Stimulated activated naive B cell treated with anti-CD40 and anti-IgM and Interleukin-4, amounts not matched to agents 10 μg/mL and 1 μg/mL and 100 μg/mL, for 72 hours (primary cell): ENCODE measurements at places on chromosomes 3 and 15.

DNA sequence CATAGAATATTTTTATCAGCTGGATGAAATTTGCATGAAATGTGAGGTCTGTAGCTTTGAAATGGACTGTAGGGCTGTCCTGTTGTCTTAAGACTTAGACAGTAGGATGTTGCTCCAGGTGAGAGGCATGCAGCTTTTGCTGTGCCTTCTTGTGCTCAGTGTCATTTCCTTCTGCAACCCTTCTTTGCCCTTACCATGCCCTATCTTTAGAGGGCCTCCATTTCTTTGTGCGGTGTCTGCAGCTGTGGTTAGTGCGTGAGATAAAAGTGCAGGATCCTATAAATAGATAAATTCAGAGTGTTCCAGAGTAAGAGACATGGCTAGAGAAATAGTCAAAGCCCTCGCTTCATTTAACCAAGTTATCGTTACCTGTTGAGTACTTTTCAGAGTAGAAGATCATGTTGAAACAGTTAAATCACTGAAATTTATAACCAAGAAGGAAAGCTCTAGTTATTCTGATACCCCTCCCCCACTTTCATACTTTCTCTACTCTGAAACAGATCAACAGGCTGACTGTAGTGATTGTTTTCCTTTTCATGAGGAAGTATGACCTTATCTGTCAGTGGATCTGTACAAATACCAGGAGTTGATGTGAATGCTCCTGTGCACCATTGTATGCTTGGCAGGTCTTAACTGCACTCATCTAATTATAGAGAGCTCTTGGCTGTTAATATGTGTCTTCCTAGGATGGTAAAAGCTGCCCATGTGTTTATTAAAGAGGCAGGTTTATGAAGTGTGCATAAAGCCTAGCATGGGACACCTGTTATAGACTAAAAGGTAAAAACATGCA is 18.2 kb downstream of the EIF3J start:
- DNase-seq: no peak

- DNase-seq: no peak
Measured at GRCh38 chr15:64969401-64969800, 20.3 kb downstream of the SPG21 start.

DNA sequence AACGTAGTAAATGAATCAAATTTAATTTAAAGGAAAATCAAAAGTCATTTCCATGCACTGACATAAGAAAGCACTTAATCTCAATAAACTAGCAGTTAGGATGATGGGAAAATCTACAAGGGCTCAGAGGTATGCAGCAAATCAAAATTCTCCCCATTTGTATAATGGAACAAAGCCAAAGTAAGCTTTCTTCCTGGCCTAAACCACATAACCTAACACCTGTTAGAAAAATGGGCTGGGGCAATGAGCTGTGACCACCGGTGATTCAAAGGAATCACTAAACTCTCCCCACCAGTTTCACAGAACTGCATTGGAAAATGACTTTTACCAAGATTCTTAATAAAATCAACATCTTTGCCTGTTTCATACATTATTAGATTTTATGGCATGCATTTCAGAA is 1024.3 kb downstream of the FHIT start:
- DNase-seq: no peak

DNA sequence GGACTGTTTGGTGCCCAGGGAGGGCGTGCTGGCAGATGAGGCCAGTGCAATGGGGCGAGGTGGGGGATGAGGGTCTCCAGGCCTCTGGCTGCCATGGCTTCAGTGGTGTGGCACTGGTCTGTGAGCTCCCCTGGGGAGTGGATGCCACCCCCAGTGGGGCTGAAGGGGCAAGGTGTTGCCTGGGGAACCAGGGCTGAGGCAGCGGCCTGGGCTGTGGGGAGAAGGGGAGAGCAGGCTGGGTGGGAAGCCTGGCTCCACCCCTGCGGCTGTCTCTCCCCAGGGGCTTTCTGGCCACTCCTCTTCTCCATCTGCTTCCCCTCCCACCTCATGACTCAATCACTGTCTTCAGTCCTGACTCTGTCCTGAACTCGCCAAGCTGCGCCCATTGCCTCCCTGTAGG is 88.4 kb upstream of the TLE3 start:
- DNase-seq: no peak

GRCh38 chr3:114839476-114839875 is 307.6 kb downstream of the ZBTB20 start:
- no peak for DNase-seq

DNA sequence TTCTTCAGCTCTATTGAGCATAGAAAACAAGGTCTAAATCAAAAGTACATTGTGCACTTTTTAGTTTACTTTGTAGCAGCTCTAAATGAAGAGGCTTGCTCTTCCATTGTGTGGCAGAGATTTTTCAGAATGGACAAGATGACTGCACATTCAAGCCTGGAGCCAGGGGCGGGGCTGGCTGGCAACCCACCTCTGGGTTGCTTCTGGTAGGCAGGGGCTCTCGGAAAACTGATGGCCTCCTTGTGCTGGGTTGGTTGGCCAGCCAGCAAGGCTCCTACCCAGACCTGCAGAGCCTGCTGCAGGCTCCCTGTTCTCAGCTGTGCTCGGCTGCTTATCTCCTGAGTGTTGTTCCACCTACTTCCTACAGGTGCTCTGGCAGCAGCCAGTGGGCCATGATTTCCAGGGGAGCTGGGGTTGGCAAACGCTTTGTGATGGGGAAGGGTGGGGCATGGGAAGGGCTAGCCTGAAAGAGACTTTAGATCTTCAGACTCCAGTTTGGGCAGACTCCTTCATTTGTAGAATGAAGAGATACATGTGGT is 8.8 kb downstream of the BSN start:
- DNase-seq: no peak

DNA sequence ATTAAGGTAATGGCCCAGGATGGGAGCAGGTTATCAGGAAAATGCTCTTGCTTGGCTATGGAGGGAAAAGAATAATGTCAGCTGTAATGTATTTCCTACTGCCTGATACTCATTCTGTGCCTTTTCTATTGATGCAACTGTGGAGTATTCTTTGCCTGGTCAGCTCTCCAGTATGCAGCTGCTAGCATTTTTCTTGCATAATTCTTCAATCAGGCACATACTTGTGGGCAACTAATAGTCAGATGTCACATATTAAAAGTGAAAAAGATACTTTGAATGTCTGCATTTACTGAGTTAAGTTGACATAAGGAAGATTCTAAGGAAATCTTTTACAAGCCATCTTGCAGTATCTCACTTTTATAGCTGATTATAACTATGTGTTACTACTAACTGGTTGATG is 29.5 kb downstream of the CD80 start:
- DNase-seq: no peak

- no peak for DNase-seq
Measured at GRCh38 chr3:112956351-112956750, 18.6 kb downstream of the CD200R1 start.

- peak; percentile 2 for DNase-seq
Measured at GRCh38 chr15:69161079-69161877, 843 bp downstream of the GLCE start.

- no peak for DNase-seq
Measured at GRCh38 chr3:129343643-129344360, 65.1 kb downstream of the HMCES start.

DNA sequence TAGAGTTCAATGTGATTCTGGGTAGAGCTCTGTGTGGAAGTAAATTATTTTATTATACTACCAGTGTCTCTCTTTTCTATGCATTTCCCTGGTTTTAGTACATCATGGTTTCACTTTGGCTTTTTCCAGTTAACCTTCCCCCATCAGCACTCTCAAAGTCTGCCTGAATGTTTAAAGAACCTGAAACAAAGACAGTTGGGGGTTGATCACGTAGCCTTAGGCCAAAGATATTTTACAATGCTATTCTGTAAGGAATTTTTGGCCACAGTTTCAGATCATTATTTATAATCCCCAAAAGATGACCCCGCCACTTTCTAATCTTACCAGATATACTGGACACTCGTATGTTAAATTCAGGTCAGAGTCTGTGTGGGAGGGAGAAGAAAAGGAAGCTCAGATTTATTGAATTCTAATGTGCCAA is 156.3 kb upstream of the TMC3 start:
- no peak for DNase-seq

GRCh38 chr15:41262571-41262970 is 31.5 kb downstream of the CHP1 start:
- DNase-seq: no peak

DNA sequence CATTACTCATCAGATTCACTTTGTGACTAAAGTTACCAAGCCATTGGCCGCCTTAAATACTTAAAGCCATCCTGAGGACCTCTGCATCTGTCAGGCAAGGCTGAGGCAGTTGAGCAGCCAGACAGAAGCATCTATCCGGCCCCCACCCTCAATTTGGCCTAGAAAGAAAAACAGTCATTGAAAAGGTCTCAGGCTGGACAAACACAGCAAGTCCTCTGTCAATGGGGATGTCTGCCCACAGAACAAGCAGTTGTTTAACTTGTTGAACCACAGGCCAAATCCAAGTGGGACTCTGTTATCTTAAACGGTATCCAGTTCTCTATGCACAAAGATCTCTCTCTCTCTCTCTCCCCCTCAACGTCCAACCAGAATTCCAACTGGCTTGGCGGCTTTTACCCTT is 2.8 kb downstream of the ZIC4 start:
- DNase-seq: no peak

GRCh38 chr15:72827226-72827625 is 43.7 kb upstream of the ADPGK start:
- DNase-seq: no peak

GRCh38 chr15:58934521-58934920 is 1.0 kb upstream of the SLTM start:
- DNase-seq: no peak

- no peak for DNase-seq
Measured at GRCh38 chr3:185280572-185281365, 26.9 kb upstream of the EHHADH start.

GRCh38 chr15:77107531-77108355 is 36.8 kb upstream of the TSPAN3 start:
- no peak for DNase-seq

- no peak for DNase-seq
Measured at GRCh38 chr3:8607234-8608040, 37.2 kb downstream of the SSUH2 start.

DNA sequence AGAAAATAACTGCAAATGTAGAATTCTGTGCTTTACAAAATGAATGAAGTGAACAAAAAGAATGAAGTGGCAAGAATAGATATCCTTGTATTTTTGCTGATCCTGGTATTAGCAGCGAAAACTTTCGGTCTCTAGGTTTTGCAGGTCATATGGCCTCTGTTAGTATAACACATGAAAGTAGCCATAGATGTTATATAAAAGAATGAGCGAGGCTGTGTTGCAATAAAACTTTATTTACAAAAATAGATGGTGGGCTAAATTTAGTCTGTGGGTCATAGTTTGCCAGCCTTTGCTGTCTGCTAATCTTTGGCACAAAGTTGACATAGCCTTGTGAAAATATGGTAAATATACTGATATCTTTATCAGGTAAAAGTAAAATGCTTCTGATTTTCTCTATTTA is 35.2 kb downstream of the SEC22A start:
- no peak for DNase-seq

- no peak for DNase-seq
Measured at GRCh38 chr3:140430494-140430893, 247.4 kb upstream of the TRIM42 start.

DNA sequence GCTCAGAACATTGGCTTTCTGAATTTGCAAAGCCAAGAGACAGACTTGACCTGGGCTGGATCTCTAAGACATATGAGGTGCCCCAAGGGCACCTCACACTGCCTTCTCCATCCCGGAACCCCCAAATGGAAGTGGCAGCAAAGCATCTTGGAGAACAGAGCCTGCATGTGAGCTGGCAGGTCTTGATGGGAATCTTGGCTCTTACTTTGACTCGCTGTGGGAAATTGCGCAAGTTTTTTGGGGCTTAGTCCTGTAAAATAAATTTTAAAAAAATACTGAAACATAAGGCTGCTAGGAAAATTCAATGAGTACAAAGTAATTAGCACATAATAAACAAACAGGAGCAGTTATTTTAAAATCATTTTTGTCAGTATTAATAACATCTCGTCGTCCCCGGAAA is 13.7 kb upstream of the SEC22A start:
- no peak for DNase-seq

GRCh38 chr3:158918451-158918850 is 116.6 kb downstream of the MFSD1 start:
- DNase-seq: no peak

DNA sequence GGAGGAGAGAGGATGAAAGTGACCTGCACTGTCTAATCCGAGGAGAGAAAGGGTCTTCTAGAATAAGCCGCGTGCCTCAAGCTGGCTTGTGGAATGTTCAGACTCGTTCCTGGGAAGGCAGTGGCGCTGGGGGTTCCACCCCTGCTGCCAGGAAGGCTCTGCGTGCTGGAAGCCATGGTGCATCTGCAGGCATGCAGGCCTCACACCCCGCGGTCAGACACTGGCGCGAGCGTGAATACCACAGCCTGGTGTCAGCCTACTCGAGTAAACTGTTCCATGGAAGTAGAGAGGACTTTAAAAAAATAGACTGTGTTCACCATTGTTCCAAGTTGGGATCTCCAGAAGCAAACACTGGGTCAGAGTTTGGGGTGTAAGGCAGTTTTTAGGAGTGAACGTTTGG is 25.9 kb upstream of the GABRG3 start:
- no peak for DNase-seq

DNA sequence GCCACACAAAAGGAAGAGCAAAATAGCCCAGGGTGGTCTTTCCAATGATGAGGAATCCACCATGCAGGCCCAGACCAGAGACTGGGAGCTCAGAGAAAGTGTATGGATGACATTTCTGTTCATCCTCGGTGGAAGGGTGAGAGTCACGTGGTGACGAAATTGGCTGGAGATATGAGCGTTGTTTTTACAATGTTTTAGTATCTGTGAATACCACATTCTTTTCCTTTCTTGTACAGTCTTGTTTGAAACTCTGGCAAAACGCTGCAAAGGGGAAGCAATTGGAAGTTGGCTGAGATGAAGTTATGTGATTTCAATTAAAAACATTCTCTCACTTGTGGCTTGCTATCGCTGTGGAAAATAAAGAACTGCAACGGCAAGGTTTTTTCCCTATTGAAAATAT is 137.5 kb downstream of the MAGI1 start:
- no peak for DNase-seq

- DNase-seq: no peak
Measured at GRCh38 chr3:182525766-182526374, 267.4 kb upstream of the ATP11B start.

DNA sequence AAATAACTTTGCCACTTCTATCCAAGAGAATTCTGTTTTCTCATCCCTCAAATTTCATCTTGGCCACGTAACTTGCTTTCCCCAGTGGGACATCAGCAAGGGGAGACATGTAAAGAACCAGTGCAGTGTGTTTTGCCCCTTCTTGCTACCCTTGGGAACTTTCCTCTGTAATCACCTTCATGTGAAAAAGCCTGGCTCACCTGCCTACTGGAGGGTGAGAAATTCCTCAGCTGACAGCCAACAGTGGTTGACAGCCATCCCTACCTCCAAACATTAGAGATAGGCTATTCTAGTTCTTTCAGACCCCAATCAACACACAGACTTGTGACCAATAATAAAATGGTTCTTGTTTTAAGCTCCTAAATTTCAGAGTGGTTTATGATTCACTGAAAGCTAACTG is 333.9 kb upstream of the TBC1D5 start:
- DNase-seq: no peak

- peak; percentile 6 for DNase-seq
Measured at GRCh38 chr3:171459137-171459941, 866 bp downstream of the TNIK start.
